Activated CD4-positive, CD25-positive, alpha-beta regulatory T cell treated with anti-CD3 and anti-CD28 coated beads, Interleukin-2, amount 50 U/mL, for 24 hours (primary cell): ENCODE measurements at places on chromosomes 12 and 14.

DNA sequence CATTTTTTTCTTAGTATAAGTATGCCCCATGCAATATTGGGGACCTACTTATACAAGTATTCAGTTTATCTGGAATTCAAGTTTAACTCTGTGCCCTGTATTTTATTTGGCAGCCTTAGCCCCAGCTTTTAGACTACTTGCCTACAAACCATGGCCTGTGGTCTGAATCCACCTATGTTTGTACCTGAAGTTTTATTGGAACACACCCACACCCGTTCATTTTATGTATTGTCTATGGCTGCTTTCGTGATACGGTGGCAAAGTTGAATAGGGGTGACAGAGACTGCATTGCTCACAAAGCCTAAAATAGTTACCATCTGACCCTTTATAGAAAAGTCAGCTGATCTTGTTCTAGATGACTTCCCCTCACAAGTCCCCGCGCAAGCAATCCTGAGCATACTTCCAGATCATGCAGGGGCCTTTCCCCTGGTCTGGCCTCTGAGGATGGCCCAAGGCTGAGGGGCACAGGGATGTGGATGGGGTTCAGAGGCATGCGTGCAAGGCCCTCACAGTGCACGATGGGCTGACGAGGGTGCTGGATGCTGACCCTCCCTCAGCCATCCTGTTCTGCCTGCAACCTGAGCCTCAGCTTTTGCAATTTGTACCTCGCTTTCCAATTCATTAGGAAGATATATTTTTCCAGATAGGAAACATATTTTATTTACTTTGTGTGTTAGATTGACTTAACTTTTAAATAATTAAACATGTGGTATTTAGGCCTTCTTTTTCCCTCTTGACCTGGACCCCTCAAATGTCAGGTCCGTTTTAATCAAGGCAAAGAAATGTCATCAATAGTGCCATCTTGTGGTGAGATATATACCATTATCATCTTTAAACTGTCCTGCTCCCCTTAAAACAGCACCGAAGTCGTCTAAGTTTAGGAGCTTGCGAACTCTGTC, 527.3 kb upstream of the CCDC196 start:
- no peak for ATAC-seq

DNA sequence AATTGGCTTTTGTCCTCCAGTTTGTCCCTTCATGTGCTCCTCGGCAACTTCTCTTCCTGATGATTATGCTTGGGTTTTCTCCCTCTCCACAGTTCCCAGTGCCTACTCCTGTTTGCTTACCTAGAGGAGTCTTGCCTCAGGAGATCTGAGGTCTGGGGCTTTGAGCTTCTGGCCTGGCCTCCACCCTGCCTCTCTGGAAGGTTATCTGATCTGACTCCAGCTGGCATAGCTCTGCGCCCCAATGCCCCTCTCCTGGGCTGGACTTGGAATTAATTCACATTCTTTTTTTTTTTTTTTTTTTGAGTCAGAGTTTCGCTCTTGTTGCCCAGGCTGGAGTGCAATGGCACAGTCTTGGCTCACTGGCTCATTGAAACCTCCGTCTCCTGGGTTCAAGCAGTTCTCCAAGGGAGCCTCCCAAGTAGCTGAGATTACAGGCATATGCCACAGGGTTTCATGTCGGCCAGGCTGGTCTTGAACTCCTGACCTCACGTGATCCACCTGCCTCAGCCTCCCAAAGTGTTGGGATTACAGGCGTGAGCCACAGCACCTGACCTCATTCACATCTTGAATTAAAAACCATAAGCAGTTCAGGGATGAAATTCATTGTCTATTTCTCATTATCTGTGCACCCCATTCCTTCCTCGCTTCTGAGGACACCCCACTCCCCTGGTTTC, 33.5 kb downstream of the CFL2 start:
- no peak for ATAC-seq

GRCh38 chr12:47947341-47947740, 16.1 kb upstream of the TMEM106C start:
- no peak for ATAC-seq

DNA sequence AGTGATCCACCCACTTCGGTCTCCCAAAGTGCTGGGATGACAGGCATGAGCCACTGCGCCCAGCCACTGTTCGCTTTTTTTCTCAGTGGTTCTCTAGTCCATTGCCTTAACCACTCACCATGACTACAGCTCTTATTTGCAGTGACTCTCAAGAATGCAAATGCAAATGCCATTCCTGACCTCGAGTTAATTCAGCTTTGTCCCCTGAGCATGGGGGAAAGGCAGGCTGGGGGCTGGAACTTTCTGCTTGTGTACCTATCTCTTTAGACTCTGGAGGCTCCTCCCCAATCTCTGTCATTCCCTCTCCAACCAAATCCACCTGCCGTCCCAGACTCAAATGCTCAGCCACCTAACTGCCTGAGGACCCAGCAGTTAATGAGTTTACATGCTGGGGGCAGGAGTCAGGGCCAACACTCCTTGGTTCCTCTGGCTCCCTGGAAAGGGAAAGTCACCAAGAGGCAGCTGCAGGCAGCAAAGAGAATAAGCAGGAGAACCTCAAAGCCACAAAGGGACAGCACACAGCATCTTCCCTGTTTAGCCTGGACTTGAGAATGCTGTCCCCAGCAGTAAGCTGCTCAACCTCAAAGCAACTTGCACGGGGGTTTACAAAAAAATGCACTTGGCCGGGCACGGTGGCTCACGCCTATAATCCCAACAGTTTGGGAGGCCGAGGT, 5.3 kb upstream of the HNF1A start:
- no peak for ATAC-seq

DNA sequence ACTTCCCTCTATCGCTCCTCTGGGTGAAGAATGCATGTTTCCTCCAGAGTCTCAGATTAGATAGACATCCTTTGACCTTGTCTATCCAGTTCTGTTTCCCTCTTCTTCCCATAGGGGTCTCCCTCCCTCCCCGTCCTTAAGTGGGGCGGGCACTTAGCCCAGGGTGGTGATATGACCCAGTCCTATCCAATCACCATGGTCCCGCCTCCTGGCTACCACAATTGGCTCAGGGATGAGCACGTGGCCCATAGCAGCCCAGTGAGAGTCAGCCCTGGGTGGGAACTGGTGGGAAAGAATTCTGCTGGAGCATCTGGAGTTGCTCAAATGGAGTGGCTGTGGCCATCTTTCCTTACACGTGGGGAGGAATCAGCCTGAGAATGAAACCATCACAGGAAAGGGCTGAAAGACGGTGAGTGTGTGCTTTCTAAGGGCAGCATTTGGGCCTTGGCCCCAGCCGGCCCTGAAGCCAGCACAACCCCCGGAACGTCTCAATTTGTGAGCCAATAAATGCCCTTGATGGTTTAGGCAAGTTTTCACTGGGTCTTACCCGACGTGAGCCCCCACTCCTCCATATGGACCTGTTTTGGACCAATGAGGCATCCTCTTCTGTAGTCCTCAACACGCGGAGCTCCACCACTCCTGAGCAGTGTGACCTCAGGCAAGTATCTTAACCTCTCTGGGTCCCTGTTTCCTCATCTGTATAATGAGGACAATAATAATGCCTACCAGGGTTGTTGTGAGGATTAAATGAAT, 14.4 kb upstream of the MLXIP start:
- ATAC-seq = peak; percentile 75

DNA sequence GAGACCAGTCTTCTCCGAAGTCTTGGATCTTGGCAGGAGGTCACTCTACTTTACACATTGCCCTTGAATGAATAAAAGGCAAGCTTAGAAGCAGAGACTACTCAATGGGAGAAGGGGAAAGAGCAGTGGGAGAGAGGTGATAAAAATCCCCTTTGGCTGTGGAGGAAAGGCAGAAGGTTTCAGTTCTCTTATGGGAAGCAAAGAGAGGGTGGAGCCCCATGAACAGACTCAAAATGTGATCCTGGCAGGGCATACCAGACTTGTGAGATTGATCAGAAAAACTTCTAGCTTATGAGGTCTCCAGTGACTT, 49.6 kb upstream of the HECTD1 start:
- no peak for ATAC-seq

GRCh38 chr12:113073586-113073985, 17.1 kb downstream of the DTX1 start:
- ATAC-seq = no peak

- no peak for ATAC-seq
Observed at GRCh38 chr14:78319406-78319805, 149.2 kb downstream of the NRXN3 start.
